ENCODE measurements at places on chromosomes 6 and 20.

DNA sequence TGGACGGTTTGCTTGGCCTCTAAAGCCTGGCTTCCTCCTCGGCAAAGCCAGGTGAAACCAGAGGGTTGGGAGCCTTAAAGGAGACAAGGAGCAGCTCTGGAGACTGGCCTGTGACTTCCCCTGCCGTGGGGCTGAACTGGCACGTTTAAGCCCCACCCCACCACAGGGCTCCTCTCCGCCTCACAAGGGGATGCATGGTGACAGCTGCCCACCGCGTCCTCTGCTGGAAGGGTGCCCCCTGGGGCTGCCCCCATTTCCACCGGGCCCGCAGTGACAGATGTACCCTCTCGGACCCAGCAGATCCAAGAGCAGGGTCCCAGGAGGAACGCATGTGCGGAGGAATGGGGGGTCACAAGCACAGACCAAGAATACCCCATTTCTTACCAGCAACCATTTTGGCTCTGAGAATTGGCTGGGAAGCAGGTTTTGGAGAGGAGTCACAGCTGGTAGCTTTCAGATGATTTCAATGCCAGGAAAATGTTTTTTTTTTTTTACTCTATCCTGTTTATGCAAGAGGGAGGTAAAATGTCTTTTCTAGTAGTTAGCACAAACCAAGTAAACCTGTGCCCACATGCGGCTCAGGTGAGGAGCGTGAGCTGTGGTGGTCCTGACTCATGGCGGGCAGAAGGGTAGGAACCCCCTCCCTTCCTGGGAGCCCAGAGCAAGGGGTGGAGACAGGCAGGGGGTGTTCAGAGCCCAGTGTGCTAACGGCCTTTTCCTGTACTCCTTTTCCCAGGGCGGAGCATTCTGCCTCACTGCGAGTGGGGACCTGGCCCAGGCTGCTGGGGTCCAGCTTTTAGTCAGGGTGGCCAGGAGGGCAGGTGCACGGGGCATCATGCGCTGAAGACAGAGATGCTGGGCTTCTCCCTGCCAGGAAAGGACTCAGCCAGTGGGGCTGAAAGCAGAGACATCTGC lies 33.0 kb downstream of the FRMD1 start:
- no peak for DNase-seq

DNA sequence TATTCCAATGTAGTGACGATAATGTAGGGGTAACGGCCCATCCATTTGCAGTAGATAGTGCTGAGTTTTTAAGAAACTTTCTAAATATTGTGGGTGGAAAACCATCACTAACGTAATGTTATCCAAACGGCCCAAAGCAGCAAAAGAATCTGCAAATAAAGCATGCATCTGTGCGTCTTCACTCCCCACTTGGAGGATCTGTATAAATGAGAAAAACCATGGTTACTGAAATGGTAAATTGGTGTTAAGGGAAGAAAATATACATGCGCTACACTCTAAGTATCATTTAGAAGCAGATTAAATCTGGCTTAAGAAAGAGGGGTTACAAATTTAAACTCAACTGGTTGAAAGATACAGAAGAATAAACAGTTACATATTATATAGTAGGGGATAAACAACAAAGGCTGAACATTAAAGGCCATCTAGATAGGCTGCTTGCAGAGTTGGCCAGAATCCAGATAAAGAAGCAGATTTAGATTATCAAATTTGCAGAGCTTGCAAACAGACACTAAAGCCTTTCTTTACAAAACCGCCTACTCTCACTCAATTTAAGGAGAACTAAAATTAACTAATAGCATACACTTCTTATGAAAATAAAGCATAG lies 93.3 kb downstream of the SESN1 start:
- DNase-seq, result peak; percentile 19

DNA sequence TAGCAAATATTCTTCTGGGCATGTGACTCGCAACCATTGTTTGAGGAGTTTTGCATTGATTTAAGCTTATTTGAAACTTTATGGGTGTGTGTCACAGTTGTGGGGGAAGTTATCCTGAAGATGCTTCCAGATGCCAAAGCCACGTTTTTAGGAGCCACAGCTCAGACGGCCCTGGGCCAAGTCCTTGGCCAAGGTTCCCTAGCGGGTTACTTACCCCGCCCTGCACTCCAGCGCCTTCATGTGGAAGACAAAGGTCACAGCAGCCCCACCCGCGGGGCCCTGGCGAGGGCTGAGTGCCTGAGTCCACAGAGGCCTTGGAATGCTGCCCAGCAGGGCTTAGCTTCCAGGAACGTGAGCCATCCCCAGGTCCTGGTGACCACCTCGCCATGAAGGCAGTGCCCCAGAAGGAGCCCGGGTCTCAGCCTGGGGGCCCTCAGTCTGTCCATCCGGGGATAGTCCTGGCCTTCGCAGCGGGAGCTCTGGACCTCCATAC lies 308.3 kb downstream of the CDH4 start:
- no peak for DNase-seq

- DNase-seq, result peak; percentile 49
These were observed 438.4 kb upstream of the FLRT3 start for GRCh38 chr20:14775778-14776177.
